SK-MEL-5 (cell line): ENCODE measurements at places on chromosomes 2 and 18. TPM values are rescaled to one million over a fixed set of nuclear protein-coding genes. Genes with fewer than 3 reads are reported as not detected.

Gene TMEFF2
- 0.03 TPM in 1 of 2 replicates, not detected in the other for total RNA-seq

DNA sequence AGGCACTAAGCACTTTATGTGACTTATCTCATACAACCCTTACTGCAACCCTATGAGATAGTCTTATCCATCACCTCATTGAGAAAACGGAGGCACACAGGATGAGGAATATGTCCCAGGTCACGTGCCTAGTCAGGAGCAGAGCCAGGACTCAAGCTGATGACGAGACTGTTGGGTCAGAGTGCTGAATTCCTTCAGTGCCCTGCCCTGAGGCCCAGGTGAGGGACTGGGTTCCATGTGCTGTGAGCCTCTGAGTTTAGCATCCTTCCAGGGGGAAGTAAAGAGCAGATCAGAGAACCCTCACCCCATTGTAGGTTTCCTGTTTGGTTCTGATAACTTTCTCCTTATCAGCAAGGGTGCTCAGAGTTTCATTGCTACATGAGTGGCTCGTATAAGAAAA, 11.7 kb upstream of the EDAR start:
- DNase-seq = no peak

GRCh38 chr2:45654250-45654649, 2.8 kb downstream of the PRKCE start:
- no peak for DNase-seq

DNA sequence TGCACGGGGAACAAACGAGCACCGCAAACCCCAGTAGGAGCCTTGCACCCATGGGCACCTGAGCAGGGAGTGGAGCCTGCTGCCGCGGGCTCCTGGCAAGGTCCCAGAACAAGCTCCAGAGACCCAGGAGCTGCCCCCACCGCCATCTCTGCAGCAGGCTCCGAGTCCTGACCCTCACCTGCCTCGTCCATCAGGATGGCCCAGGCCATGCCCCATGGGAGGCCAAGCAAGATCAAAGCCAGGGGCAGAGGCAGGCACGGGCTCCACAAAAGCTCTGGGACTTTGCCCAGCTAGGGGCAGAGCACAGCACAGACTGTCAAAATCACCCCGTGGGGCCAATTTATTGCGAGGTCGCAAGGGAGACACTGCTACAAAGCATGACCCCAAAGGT, 43.6 kb downstream of the GPC1 start:
- no peak for DNase-seq

- DNase-seq = no peak
Observed at GRCh38 chr2:207135801-207136457, 29.8 kb downstream of the KLF7 start.

GRCh38 chr2:226756131-226756530, 43.5 kb downstream of the IRS1 start:
- no peak for DNase-seq

GRCh38 chr2:191443446-191443845, 198.2 kb downstream of the MYO1B start:
- DNase-seq = no peak

DNA sequence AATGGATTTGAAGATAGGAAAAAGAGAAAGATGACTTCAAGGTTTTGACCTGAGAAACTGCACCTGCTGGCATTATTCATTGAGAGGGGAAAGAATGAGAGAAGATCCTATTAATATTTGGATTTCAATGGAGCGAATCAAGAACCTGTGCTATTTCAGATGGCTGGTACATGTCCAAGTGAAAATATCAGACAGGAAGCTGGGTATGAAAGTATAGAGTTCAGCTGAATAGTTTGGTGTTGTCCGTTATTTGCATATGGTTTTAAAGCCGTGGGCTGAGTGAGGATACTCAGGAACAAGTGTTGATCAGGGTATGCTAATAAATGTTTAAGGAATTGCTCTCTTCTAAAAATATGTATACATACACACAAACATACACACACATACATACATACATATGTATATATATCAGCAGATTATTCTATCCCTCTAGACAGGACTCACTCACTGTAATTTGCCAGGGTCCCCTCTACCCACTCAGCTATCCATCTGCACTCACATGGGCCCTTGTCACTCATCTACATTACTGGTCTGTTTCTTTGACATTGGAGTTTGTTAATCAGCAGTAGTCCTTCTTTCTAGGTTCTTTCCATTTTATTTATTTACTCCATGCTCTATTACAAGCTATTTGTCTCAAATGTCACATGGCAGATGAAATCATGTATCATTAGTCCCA, 33.9 kb upstream of the IKZF2 start:
- DNase-seq = no peak

GRCh38 chr2:240369801-240370585, 65.5 kb upstream of the GPC1 start:
- DNase-seq = peak; percentile 24

DNA sequence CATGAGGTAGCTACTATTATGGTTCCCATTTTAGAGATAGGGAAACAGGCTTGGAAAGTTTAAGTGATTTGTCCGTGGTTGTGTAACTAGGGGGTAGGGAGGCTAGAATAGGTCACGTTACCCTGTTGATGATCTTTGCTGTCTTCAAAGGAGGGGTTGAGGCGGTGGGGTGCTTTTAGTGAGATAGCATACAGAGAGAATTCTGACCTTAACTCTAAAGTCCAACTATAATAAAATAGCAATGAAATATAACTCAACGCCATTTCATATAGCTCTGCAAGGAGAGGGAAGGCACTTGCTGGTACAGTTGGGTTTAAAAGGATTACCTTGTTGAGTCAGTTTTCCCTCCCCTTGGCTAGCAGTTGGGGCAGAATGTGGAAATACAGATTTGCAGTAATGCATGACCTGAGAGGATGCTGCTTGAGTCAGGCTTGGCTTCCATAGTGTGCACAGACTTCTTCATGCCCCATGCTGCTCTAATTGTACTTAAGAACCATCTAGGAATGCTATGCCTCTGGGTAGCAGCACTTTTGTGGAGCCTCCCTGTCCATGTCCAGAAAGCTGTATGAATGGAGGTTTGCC, 143.9 kb downstream of the LTBP1 start:
- no peak for DNase-seq

DNA sequence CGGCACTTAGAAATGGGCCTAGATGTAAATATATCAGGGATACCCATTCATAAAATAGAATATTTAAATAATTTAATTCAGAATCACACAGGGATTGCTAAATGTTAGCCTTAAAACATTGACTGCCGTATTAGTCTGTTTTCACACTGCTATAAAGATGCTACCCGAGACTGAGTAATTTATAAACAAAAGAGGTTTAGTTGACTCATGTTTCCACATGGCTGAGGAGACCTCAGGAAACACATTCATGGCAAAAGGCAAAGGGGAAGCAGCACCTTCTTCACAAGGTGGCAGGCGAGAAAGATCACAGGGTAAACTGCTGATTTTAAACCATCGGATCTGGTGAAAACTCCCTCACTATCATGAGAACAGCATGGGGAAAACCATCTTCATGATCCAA, 223.6 kb upstream of the GULP1 start:
- DNase-seq = no peak

Gene CROCC2
- not detected in 2 replicates for total RNA-seq

- DNase-seq = no peak
Observed at GRCh38 chr2:241009191-241009590, 10.8 kb downstream of the SNED1 start.

Gene NCKAP5
- 8.5 and 14.2 TPM in 2 replicates for total RNA-seq

Gene ZSWIM2
- not detected in 2 replicates for total RNA-seq

Gene M1AP
- 0.08 and 0.21 TPM in 2 replicates for total RNA-seq

DNA sequence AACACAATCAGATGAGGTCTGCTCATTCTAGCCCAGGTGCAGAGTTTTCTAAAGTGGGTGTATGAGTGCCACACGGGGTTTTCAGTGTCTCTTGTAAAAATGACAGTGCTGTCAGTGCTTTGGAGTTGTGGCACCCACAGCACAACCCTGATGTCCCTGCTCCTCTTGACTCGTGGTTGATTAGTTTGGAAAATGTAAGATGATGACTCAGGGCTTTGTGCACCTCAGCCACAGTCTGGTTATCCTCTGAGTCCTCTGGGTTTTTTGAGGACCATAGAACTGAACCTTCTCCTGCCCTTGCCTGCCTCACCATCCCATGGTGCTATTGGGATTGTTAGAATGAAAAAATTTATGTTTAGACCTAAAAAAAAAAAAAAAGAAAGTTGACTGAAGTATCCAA, 105.6 kb downstream of the MYO1B start:
- DNase-seq = no peak

Gene SERPINB11
- not detected in 2 replicates for total RNA-seq

Gene CPO
- total RNA-seq = not detected in 2 replicates

- DNase-seq = no peak
Observed at GRCh38 chr2:167890739-167891138, 356.7 kb downstream of the STK39 start.

Gene SLC4A3
- total RNA-seq = 2.9 and 4.0 TPM in 2 replicates

Gene IL1B
- total RNA-seq = 0.69 TPM in 1 of 2 replicates, not detected in the other

Gene SCN3A
- 0.03 TPM in 2 replicates for total RNA-seq

Gene DLGAP1
- 27.5 and 28.5 TPM in 2 replicates for total RNA-seq

Gene EMX1
- not detected in 2 replicates for total RNA-seq

- peak; percentile 20 for DNase-seq
Observed at GRCh38 chr2:19819097-19820065, 82.4 kb downstream of the TTC32 start.

GRCh38 chr2:111898703-111899514, 502 bp downstream of the MERTK start:
- no peak for DNase-seq

GRCh38 chr2:2590141-2590540, 259.1 kb upstream of the MYT1L start:
- DNase-seq = no peak

DNA sequence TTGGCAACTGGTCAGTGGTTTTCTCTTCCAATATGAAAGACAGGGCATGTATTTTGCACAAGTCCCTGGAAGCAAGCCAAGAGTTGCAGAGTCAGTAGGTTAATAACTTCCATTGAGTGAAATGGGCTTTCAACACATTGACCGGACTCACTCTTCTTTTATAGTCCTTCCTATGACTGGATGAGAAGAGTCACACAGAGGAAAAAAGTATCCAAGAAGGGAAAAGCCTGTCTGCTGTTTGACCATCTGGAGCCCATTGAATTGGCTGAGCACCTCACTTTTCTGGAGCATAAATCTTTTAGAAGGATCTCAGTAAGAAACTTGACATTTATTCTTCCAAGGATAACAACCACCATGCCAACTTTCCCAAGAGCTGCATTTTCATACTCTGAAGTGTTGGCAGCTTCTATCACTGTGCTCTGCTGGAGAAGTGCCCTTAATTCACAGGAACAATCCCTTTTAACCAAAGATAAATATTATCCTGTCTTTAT, 45.4 kb downstream of the RASGRP3 start:
- DNase-seq = peak; percentile 41

GRCh38 chr2:224736227-224736626, 20.1 kb upstream of the CCDC195 start:
- no peak for DNase-seq

DNA sequence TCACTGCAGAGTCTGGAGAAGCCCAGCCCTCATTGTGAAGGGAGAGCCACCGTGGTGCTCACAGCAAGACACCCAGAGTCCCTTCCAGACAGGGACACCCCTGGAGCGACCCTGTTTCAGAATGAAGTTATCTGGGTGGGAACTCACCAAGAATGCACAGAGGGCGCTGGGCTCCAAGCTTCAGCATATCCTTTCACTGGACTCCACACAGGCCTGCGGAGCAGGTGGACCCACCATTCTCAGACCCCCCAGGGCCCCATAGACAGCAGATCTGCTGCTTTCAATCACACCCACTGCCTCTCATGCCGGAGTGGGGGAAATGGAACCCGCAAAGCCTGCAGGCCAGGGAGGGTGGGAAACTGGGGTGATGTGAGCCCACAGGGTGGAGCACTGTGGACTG, 87.8 kb downstream of the RRM2 start:
- DNase-seq = no peak

GRCh38 chr18:24208270-24209035, 69.6 kb downstream of the CABYR start:
- DNase-seq = peak; percentile 83

DNA sequence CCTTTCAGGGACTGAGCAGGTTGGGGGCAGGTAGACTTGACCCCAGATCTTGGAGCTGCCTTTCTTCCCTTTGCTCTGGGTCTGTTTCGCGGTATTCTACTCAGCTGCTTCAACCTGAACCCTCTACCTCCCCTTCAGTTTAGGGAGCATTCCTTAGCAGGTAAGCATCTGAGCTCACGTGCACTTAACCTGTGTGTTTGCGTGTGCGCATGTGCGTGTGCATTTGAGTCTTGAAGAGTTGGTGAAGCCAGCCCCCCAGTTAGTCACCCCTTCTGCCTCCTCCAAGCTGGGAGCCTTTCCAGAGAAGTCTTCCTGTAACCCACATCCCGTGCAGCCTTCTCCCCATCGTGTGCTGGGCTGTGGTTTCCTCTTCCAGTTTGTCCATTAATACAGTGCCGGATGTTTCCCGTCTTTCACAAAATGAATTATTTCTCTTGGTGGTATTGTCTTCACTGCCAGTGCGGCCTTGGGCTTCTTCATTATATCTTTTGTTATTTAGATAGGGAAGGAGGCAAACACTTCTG, 33.2 kb downstream of the B3GNT2 start:
- no peak for DNase-seq

DNA sequence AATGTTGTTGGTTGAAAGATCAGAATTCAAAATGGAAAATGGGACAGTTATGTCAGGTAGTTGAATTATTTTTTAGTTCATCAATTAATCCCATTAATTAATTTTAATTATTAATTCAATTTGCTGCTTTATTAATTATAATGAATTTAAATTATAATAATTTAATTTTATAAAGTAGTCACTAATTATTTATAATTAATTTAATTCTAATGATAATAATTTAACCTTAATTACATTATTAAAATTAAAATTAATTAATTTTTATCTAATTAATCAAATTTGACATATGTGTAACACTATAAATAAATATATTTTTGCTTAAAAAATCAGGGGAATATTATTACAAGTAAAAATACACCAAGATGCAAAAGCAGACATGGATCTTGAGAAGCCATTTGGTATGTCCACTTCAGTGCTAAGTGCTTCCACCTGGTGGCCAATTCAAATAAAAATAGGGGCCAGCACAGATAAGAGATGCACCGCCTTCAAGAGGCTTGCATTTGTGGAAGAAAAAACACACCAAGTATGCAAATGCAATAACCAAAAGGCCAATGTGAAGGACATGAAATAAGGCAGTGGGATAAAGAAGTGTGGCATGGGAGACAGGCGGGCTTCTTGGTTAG, 73.2 kb downstream of the MBP start:
- DNase-seq = peak; percentile 68

Gene NEB
- total RNA-seq = 0.51 and 1.4 TPM in 2 replicates

- DNase-seq = no peak
Observed at GRCh38 chr2:11348209-11348749, 3.8 kb upstream of the ROCK2 start.

GRCh38 chr2:73764945-73765344, 15.0 kb downstream of the DUSP11 start:
- no peak for DNase-seq
